KBM-7 (cell line): ENCODE measurements at places on chromosomes 3 and 15.
A peak's percentile ranks its signal among the peaks of the same experiment; 100 is the strongest.

DNA sequence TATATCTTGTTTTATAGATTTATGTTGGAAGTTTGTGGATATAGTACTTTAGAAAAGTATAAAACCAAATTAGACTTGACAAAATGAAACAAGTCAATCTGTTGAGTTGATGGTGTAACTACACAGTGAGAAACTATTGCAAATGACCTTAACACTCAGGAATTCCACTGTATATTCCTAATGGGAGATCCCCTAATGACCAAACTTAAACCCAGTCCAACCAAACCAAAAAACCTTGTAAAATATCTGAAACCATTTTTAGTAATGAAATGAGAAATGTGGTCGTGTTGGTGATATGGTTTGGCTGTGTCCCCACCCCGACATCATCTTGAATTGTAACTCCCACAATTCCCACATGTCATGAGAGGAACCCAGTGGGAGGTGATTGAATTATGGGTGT is 31.9 kb upstream of the ATP13A3 start:
- no peak for DNase-seq

DNA sequence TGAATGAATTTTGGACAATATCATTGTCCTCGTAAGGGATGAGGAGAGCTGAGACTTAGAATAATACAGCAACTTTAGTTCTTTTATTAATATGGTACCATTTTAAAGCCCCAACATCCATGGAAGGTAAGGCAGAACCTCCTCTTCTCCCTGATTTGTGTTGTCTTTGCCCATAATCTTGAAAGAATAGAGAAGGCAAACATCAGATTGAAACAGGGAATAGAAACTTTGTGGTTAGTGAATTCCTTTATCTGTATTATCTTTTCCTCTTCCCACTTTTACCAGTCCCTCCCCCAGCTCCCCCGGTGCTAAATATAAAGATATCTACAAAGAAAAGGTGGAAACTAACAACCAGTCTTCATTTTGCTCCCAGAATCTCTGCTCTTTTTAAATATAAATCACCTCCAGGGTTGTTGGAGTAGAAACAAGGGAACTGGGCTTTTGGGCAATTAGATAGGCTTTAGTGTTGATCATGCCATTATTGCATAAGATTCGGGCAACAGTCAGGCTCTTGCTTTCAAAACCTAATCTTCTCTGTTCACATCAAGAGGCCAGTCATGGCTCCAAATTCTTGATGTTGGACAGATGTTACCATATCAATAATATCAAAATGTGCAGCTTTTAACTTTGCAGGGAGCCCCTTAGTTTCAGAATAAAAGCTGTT is 32.5 kb downstream of the ITPR1 start:
- no peak for DNase-seq

DNA sequence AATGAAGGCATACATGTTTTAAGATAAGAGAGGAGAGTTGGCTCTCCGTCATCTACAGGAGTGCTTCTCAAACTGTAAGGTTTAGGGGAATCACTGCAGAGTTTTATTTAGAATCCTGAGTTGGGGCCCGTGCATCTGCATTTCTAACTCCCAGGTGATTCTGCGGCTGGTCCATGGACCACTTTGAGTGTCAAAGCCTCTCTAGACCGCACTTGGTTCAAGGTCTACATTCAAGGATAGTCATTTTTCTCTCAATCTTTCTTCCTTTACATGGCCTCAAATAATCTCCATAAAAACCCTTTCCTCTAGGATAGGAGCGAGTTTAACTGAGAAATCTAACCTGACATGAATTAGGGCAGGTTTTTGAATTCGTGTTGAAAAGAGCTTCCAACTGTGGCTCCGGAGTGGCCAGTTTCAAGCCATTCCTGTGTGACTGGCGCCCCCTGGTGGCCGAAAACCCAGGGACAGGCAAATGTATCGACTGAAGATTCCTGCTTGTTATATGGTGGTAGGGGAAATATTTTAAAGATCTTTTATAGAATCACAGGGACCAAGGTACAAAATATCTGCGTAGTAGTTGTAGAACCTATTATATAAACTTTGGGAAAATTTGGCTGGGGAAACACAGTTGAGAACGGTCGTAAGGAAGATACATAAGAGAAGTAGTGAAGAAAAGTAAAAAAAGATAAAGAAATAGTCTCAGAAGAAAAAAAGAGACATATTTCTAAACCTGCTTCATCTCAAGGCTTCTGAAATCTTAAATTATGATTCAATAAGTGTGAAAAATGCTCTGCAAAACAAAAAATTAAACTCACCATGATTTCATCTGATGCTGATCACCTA is 11.9 kb downstream of the GABRR3 start:
- peak; percentile 78 for DNase-seq

DNA sequence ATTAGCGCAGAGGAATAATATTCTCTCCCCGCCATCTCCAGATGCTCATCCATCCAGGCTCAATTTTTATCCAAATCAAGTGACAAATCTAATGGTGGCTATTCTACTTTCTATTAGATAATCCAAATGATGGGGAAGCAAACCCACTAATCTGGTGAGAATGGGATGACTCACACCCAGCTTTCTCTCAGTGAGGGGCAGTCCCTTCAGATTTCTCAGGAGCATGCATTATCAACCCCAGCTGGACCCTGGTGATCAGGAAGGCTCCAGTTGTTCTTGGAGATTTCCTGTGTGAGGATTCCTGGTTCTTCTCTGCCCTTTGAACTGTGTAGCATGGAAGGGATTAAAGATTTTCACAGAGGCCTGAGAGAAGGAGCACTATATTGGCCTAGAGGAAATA is 358.0 kb downstream of the WDR72 start:
- no peak for DNase-seq

DNA sequence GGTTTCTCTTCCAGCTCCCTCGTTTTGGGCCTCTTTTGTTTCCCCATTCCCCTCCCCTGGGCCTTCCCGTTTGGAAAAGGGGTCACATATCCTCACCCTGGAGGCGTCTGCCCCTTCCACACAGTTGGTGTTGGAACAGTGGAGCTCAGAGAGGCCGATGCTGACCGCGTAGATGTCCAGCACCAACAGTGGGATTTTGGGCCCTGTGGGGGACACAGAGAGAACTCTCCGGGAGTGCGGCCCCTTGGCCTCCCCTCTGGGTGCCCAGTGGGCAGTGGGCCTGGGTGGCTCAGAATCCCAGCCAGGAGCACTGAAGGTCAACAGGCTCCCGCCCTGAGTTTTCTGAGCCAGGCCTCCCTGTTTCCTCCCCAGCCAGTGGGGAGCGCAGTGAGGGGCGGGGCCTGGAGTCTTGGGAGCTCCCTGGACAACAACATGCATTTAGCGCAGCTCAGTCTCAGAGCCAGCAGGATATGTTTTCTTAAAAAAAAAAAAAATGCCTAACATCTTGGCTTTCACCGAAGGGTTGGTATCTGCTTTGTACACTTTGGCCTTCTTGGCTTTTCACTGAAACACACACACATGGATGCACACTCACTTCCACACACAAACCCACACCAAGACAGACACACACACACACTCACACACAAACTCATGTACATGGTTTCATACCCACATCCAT is 670 bp upstream of the ISLR start:
- no peak for DNase-seq

DNA sequence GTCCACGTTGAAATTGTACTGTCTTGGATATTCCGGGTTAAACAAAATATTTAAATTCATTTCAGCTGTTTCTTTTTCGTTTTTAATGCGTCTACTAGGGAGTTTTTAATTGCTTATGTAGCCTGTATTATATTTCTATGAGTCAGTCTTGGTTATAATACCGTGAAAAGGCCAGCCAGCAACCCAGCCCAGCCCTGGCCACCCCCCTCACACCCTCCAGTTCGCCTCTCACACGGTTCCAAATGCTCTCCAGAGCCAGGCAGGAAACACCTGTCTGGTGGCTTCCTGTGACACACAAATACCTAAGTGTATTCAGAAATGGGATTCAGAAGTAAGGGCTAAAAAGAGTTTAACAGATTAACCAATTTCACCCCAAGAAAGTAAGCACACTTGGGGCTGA is 4.4 kb downstream of the SH3BP5 start:
- DNase-seq, result peak; percentile 87

DNA sequence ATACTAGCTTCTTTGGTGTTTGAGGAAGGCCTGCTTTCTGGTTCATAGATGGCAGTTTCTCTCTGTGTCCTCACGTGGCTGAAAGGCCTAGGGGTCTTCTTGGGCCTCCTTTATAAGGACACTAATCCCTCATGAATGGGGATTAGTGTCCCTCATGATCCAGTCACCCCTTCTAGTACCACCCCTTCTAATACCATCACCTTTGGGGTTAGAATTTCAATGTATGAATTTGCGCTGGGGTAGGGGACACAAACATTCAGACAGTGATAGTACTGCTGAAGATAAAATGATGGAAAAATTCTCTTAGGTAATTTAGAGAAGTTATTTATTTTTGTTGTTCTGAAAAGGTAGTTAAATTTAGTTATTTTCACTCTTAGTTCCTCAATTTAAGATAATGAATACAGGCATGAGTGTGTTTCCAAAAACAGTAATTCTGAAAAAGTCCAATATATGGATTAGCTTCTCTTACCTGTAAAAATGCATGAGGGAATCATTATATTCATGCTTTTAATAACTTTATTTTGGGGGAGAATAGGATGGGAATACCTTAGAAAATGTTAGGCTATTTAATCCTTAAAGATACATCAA is 103.6 kb downstream of the FNDC3B start:
- DNase-seq, result no peak

DNA sequence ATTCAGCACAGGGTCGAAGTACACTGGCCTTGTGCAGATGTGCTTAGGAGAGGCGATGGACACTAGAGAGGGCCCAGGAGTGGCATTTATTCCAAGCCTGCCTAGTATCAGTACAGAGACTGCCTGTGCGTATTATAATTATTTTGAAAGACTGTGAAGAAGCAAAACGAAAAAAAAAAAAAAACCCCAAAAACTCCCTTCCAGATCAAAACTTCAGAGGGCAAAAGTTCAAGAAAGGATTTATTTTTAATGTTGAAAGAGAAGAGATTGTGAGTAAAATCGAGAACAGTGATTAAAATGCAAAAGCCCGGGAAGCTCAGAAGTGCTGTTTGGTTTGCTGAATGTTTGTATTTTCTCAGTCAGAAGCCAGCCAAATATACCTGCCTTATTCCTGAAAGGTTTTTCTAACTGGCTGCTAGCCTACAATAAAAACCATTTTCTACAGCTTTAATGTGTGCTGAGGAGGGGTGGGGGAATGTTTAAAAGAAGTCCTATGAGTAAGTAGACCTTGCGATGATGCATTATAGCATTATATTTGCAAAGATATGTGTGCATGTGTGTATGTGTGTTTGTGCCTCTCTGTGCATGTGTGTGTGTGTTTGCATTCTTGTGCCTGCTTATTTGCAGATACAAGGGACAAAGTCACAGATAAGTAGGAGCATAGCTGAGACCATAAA is 19.3 kb upstream of the LZTFL1 start:
- no peak for DNase-seq
